ENCODE measurements at places on chromosomes 2 and 18.

GRCh38 chr2:167406558-167406957 lies 518.3 kb downstream of the XIRP2 start:
- peak; percentile 67 for DNase-seq

DNA sequence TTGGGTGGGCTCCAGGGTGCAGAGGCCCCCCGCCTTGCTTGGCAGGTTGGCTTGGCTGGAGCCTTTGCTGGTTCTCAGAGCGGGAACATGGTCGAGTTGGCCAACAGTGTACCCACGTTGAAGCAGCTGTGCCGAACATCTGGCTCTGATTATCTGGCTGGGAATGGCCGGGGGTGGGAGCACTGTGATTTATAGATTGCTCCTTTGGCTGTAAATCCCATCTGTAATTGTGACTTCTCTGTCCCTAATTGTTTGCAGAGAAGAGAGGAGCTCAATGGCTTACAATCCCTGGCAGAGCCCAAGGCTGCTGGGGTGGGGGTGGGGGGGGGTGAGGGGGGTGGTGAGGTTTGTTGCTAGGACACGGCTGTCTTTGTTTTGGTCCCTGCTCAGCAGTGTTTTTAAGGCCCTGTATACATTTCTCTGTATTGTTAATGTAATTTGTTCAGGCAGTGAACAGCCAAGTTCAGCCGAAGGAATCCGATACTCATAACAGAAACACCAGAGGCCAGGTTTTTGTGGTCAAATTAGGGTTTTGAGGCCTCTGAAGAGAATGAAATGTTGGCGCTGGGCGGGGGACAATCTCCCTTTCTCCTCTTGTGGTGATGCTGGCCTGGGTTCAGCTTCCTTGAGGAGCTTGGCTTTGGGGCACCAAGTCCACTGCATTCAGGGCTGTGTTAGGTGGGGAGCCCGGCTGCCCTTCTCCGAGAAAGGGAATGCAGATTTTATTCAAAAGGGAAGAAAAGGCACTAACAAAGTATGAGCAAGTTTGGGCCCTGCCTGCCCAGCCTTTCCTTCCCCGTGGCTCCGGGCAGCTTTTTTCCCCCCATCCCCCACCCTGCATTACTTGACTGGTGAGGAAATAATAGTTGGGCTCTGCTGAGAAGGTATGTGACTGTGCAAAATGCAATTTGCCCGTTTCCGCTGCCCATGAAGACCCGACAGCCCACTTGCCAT lies 82.5 kb downstream of the TCF7L1 start:
- DNase-seq, result peak; percentile 67

GRCh38 chr2:60530660-60531281 lies 22.7 kb downstream of the BCL11A start:
- no peak for DNase-seq

- no peak for DNase-seq
Observed at GRCh38 chr2:128091726-128092080, 703 bp downstream of the UGGT1 start.

DNA sequence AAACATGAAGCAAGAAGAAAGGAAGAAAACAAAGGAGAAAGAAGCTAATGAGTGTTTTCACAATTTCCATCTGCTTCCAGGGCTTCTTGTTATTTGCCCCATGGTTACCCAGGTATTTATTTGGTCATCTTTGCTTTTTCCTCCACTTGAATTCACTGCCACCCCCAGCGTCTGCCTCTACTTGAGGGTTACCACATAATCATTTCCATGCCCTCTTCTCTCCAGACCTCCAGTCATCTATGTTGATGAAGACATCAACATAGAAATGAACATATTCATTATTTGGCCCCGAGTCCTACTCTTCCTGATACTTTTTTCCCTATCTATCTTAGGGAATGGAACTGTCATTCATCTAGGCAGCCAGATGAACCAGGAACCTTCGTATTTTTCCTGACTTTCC lies 133.6 kb upstream of the CAVIN2 start:
- no peak for DNase-seq

- DNase-seq, result no peak
Observed at GRCh38 chr2:75707901-75708300, 2.8 kb downstream of the GCFC2 start.

- DNase-seq, result no peak
Observed at GRCh38 chr2:33336036-33336625, 140.3 kb upstream of the RASGRP3 start.

DNA sequence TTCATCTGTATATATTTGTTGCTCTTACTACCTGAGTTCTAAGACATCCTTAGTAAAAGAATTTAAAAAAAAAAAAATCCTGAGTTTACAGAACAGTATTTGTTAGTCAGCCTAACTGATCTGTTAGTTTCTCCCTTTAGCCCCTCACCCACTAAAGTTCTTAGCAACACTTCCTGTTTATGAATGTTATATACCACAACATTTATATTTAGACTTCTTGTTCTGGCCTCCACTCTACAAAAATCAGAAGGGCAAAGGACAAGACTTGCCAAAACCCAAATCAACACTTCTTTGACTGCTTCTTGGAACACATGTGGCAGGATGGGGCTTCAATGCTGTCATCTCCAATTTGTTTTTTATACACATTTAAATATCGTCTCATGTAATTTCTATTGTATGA lies 71.1 kb downstream of the MGAT5 start:
- no peak for DNase-seq

DNA sequence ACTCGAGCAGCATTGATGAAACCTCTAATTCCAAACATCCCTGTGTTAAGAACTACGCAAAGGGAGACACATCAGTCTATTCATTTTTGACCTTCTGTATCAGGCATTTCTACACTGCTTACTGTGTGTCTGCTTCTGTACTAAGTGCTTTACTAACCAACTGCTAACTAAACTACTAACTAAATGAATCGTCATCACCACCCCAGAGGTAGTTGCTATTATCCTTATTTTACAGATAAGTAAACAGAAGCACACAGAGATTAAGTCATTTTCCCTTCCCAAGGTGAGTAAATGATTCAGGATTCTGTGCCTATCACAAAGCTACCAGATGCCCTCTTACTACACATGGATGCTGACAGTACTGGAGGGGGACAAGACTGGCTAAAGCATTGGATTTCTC lies 284.1 kb downstream of the AGPS start:
- DNase-seq, result no peak

GRCh38 chr2:172293952-172294351 lies 133.4 kb upstream of the ITGA6 start:
- peak; percentile 40 for DNase-seq

- peak; percentile 73 for DNase-seq
Observed at GRCh38 chr2:69917852-69918251, 2.9 kb downstream of the MXD1 start.

DNA sequence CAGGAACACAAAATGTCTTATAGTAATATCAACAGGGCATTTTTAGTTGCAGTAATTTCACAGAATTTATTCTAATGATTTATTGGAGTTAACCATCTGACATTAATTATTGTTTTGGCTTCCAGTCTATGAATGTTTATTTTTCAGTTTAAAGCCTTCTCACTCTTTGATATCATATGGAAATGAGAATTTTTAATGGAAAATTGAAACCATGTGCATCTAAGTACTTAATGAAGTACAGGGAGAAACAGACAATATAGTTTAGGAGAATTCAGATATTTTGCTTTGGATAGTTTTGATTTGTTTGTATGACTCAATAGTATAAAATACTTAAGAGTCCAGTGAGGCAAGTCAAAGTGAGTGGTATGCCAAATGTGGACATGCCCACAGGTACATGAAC lies 126.1 kb downstream of the OLA1 start:
- DNase-seq, result no peak

GRCh38 chr18:78480262-78481054 lies 499.2 kb upstream of the SALL3 start:
- DNase-seq, result no peak

GRCh38 chr2:27109083-27109482 lies 9.8 kb downstream of the CGREF1 start:
- DNase-seq, result no peak

DNA sequence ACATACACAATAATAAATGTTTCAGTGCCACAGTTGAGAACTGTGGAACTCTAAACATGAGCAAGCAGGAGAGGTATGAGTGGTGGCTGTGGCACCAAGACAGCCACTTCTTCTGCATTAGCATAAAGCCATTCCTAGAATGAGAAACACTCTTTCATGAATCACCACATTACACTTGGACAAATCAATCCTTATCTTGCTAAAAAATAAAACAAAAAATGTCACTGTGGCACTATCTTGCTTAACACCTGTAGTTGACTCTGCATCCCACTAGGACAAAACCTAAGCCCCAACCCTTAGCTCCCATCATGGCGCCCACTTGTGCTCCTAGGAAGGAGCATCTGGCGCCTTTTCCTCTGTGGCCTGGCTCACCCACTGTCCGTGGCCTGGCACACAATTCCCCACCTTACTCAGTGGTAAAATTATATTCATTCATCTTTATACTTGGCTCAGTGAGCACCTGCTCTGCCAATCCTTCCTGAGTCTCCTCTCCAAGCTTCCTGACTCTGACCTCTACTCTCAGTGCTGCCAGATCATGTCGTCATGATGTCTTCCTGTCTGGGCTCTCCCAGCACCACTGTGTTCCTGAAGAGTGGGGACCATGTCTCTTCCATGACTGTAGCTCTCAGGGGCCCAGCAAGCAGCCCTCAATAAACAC lies 272.9 kb downstream of the LNPK start:
- DNase-seq, result no peak

DNA sequence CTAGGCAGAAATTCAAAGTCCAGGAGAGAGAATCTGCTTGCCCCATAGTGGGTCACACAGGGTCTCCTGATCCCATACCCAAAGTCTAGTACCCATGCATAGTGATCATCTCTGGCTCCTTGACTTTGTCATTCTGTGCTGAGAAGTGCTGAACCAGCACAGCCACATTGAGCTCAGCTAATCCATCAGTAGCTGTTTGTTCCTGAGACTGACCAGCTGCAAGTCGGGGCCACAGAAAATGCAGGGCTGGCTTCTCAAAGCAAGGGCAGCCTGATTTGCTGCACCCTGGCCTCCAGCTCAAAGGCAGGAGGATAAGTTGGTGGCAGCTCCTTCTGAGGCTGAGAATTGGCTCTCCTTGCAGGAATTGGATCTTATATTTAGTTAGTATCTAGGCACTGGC lies 72.2 kb downstream of the LYPD1 start:
- DNase-seq, result no peak

DNA sequence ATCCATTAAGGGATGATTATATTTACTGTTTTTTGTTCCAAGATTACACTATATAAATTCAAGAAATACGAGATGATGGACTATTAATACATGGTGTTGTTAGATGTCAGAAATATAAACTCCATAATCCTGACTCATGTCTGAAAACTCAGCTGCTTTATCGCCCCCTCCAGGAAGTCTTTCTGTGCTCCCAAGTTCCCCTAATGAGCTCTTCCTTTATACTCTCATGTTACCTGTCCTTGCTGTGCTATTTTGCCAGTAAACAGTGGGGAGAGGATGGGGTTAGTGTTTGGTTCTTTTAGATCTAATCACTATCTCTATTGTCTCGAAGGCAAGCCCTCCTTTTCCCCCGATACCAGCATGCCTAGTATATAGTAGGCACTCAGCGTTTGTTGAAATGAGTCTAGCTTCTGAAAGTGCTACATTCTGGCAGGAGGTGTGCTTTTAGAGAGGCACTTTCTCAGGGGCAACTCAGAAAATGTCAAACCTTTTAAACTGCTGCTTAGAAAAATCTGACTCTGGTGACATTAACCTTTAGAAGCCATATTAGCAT lies 21.4 kb upstream of the BARD1 start:
- DNase-seq, result no peak

DNA sequence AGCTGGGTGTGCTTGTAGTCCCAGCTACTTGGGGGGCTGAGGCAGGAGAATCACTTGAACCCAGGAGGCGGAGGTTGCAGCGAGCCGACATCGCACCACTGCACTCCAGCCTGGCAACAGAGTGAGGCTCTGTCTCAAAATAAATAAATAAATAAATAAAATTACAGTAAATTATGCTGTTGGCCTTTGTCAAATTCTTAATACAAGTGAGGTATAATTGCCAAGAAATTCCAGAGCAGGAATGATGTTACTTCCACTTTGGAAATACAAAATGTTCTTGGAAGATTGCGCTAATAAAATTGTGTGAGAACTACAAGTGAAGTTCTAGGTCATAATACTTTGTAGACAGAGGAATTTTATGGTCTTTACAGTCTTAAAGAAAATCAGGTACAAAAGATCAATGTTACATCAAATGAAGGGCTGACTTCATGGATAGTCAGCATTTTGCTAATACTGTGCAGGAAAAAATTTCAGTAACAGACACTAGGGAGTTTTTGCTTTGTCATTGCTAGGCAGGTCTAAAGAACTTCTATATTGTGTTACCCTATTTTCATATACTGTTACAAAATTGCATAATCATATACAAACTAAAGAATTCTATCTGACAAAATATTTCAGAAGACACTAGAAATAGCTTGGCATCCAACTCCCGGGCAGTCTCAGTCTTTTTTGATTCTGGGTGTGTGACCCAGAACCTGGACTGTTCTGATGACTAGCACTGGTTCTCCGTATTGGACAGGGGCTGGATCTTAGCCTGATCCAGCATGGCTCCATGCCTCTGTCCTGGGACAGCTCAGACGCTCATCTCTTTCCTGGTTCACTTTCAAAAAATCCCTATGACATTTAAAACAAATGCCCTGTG lies 76.0 kb upstream of the STK17B start:
- no peak for DNase-seq

DNA sequence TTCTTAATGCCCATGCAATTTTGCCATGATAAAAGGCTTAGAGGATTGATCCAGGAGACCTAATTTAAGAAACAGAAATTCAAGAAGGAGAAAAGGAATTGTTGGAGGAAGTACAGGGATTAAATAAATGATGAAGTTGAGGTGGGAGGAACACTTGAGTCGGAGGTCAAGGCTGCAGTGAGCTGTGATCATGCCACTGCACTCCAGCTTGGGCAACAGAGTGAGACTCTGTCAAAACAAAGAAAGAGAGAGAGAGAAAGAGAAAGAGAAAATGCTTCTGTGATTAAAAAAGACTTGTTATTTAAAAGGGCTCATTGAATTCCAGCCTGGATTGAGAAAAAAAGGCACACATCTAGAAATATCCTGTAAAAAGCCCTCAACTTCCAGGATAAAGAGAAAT lies 123.2 kb downstream of the B3GNT2 start:
- DNase-seq, result no peak

DNA sequence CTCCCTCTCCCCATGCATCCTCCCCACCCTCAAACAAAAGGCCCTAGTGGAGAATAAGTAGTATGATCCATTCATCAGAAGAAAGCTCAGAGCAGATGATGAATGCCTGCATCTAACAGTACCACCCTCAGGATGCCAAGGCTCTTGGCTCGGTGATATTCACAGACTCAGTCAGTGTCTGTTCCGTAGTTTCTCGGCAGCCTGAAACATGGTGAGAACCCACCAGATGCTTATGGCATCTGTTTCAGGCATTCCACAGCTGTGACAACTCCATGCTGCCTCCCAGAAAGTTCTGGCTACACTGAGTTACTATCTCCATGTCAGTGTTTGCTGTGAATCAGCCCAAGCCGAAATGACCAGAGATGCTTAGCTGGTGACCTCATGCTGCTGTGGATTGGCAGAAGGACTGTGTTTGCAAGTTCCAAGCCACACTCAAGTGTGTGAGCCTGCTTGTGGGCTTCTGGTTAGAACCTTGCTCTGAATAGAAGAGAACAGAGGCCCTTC lies 83.9 kb downstream of the WDSUB1 start:
- peak; percentile 98 for DNase-seq

Measured in skeletal muscle cell (primary cell).